T-helper 2 cell treated with Interferon-gamma antibody and Interleukin-4, amounts not matched to agents 5 μg/mL and 100 μg/mL, for 36 hours (primary cell): ENCODE measurements at places on chromosomes 13 and 19.

- DNase-seq, result peak; percentile 17
These were observed 28.2 kb downstream of the KCNC3 start for GRCh38 chr19:50300814-50301606.

DNA sequence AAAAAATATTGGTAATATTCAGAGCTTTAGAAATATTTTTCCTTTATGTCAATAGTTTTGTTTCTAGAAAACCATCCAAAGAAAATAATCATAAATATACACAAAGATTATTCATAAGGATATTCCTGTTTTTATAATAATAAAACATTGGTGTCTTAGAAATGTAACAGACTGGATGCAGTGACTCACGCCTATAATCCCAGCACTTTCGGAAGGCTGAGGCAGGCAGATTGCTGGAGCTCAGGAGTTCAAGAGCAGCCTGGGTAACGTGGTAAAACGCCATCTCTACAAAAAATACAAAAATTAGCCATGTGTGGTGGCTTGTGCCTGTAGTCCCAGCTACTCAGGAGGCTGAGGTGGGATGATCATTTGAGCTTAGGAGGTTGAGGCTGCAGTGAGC is 106.8 kb downstream of the DHRS12 start:
- DNase-seq, result no peak

- DNase-seq, result no peak
These were observed 3.8 kb downstream of the RAB20 start for GRCh38 chr13:110557610-110558305.

DNA sequence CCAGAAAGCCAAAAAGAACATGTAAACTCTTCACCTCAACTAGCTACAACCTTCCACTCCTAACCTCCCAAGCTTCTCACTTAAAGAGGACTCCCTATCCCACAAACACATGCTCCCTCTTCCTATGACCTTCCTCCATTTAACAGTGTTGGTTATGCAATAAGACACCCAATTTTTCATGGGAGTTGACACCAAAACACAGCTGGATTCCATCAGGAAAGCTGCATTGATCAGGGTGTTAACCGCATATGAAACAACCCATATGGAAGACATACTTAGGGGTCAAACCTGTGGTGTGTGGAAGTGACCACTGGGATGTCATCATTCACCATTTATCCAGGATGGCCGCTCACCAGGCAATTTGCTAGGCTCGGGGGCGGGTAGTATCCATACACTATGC is 21.9 kb downstream of the ZNF473 start:
- no peak for DNase-seq

DNA sequence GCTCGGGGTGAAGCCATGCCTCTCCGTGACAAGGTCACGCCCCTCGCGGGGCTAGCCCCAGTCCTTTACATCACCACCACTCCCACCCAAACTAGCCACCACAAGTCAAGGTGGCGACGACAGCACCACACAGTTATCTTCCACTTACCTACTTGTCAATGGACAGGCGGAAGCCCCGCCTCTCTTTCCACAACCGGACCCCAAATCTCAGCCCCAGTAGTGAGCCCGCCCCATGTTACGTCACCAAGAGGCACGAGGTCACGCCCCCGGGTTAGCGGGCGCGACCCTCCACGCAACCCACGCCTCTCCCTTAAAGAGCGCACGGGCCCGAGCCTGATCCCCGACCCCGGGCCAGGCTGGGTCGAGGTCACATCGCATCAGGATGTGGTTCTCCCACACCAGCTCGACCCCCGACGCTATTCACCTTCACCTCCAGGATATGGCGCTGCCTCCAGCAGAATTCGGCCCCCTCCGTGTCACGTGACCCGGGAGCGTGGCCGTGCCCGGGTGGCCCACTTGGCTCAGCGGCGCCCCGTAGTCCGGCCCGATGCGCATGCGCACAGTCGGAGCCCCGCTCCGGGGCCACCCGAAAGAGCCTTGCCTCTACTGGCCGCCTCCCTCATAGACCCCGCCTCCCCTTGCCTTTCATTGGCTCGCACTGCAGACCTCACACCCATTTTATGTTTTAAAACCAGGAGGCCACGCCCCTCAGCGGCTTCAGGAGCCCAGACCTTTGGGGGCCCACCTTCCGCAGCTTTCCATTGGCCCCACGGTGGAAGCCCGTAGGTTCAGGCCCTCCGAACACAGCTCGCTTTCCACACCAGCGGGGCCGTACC is 18.2 kb downstream of the SYDE1 start:
- DNase-seq, result peak; percentile 99

DNA sequence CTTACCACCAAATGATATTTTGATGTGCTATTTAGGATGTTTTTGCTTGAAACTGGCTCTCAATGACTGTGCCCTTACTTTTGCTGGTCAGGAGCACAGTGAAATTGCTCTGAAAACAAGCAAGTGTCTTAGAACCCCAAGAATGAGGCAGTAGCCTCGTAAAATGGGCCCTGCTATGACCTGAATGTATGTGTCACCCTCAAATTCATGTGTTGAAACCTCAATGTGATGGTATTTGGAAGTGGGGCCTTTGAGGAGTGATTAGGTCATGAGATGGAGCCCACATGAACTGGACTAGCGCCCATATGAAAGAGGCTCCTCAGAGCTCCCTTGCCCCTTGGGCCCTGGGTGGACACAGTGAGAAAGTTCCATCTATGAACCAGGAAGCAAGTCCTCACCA is 155.2 kb downstream of the ZIC5 start:
- no peak for DNase-seq

GRCh38 chr19:10102787-10103236 is 334 bp upstream of the ANGPTL6 start:
- DNase-seq, result no peak

- no peak for DNase-seq
These were observed 151.6 kb downstream of the FOXO1 start for GRCh38 chr13:40514802-40515201.

DNA sequence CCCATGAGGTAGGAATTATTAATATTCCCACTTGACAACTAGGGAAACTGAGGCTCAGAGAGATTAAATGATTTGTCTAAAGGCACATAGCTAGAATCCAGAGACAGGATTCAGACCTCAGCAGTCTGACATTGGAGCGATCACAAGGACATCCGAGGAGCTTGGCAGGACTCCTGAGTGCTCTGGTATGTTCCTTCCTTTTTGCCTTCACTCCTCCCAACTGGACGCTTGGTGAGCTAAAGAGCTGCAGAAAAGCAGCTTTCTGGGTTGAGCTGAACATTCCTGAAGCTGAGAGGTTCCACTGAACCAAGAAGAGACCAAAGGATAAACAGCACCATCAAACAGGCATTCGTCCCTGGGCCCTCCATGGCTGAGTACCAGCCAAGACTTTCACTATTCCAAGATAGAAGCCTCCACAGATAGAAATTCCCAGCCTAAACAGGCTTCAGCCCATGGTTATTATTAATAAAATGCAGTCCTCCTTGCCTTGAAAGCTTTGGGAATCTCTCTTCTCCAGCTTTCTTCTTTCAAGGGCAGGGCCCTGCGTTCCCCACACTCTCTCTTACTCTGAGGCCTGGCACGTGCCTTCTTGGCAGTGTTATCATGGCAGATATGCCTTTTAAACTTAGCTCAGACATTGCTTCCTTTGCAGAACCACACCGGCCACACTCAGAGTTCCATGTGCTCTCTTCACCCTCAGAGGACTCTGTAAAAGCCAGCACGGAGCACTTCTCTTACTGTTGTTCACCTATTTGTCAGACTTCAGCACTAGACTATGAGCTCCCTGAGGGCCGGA is 97.1 kb downstream of the CYSLTR2 start:
- DNase-seq, result no peak

GRCh38 chr19:45179072-45179891 is 698 bp downstream of the BLOC1S3 start:
- peak; percentile 45 for DNase-seq

GRCh38 chr13:84131249-84131648 is 249.0 kb upstream of the SLITRK1 start:
- DNase-seq, result no peak
